ENCODE measurements at places on chromosomes 1 and 21.

DNA sequence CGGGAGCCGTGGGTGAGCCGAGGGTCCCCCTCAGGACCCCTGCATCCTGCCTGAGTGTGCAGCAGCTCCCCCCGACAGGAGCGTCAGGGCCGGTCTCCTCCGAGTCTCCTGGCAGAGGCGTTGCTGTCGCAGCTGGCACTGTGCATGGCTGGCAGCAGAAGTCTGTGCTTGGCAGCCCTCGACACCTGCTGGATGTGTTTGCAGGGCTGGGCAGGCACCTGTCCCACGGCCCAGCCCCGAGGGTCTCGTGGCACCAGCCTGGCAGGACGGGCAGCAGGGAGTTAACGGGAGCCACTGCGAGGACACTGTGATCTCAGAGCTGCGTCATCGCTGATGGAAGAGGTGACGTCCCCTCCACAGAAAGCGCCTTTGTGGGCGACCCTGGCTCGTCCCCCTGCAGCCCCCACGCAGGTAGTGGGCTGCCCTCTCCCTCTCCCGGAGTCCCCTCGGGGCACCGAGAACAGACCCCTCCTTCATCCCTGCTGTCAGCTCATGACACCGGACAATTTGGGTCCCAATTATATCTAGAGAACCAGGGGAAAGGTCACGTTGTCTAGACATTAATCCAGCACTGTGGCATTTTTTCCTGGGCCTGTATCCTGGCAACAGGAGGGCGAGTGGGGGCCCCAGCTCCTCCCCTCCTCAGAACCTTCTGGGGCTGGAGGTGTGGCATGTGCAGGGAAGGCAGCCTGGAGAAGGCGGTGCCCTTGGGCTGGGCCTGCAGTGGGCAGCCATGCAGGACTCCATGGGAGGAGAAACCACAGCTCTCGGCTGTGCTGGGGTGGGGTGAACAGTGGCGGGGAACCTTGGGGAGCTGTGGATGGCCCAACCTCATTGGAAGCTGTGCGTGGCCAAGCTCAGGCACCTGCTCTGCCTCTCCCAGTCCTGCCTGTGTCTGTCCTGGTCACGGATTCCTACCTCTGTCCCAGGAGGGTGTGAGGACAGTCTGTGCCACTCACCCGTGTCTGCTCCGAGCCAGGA is 15.4 kb downstream of the COL18A1 start:
- DNase-seq, result no peak

DNA sequence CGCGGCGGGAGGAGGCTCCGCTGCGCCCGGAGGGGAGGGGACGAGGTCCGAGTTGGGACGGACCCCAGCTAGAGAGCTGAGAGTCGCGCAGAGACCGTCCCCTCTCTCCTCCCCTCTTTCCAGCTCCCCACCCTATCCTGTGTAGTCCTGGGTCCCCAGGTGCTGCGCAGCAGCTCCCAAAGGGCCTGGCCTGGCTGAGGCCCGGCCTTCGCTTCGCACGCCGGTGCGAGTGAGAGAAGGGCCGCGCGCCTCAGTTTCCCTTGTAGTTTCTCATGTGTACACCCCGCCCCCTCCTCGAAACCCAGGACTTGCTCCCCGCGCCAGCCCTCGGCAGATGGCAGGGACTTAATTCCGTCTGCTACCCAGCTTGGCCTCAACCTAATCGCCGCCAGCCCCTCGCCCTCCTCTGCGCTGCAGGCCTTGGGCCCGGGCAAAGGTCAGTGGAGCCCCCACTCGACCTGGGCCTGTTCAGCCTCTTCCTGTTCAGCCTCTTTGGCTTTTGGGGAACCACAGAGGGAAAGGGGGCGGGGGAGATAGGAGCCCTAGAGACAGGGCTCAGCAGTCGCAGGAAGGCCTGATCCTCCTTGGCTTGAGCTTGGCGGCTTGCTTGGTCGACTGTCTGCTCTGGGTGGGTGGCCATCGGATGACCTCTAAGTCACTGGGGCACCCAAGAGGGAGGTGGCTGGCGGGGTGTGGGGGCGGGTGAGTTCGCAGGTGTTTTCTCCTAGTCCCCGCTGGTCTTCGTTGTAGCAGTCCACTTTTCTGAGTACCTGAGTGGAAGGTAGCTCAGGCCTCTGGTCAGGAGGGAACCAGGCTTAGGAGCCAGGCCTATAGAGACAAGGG is 1.0 kb downstream of the ZNF687 start:
- DNase-seq, result peak; percentile 26

- DNase-seq, result no peak
Observed at GRCh38 chr1:86987446-86987845, 73.0 kb downstream of the HS2ST1 start.

GRCh38 chr1:195754874-195755273 is 853.4 kb downstream of the KCNT2 start:
- no peak for DNase-seq

GRCh38 chr1:184770181-184770979 is 15.7 kb upstream of the EDEM3 start:
- no peak for DNase-seq

DNA sequence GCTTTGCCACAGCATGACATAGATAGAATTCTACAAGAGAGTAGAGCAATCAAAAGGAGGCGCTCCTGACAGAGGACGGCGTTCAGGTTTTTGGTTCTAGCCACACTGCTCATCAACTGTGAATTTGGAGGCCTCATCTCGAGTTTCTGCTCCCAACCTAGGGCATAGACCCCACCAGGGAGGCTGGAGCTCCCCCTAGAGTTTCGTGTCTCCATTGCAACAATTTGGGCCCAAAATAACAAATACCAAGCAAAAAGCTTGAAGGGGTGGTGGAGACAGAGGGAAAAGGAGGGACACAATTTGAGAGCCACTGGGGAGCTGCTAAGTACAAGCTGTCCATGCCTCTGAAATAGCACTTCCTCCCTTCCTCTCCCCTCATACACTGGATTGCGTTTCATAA is 297.0 kb downstream of the GPATCH2 start:
- DNase-seq, result no peak
